ENCODE measurements at places on chromosomes 3 and 15. TPM values are rescaled to one million over a fixed set of nuclear protein-coding genes. Genes with fewer than 3 reads are reported as not detected.

DNA sequence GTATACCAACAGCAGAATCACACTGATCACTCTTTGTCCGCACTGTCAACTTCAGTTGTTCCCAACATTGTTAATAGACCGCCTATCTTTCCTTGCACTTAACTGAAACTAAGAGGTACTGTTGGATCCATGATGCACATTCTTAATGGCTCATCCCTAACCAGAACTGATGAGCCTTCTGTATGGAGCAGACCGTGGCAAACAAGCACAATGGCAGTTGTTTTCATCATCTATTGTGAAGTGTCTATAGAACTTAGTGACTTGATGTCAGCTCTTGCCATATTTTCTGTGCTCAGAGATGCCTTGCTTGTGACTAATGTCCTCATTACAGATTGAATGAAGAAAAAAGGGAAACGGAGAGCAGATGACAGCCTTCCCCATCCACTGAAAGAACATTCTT is 347.4 kb downstream of the NLGN1 start:
- DNase-seq: no peak

DNA sequence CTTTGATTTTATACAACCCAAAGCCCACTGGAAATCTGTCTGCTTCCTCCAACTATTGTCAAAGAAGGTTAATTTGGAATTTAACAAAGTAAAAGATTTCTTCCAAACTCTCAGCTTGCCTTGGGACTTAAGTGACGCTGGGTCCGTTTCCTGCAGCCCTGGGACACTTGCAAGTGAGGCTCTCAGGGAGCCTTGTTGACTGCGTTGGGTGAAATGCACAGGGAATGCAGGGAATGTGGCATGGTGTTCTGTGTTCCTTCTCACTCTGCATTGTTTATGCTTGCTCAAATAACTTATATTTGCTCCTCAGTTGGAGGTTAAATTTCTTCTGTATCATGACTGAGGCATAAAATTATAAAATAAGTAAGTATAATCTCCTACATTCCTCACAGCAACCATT is 60.9 kb upstream of the TJP1 start:
- no peak for DNase-seq

DNA sequence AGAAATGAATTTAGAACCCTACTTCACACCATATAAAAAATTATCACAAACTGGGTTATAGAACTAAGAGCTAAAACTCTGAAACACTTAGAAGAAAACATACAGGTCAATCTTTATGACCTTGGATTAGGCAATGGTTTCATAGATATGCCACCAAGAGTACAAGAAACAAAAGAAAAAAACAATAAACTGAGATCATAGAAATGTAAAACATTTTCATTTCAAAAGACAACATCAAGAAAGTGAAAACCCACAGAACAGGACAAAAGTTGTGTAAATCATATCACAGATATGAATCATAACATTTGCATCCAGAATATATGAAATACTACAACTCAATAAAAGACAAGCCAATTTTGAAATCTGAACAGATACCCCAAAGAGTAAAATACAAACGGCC is 72.4 kb downstream of the TBL1XR1 start:
- no peak for DNase-seq

DNA sequence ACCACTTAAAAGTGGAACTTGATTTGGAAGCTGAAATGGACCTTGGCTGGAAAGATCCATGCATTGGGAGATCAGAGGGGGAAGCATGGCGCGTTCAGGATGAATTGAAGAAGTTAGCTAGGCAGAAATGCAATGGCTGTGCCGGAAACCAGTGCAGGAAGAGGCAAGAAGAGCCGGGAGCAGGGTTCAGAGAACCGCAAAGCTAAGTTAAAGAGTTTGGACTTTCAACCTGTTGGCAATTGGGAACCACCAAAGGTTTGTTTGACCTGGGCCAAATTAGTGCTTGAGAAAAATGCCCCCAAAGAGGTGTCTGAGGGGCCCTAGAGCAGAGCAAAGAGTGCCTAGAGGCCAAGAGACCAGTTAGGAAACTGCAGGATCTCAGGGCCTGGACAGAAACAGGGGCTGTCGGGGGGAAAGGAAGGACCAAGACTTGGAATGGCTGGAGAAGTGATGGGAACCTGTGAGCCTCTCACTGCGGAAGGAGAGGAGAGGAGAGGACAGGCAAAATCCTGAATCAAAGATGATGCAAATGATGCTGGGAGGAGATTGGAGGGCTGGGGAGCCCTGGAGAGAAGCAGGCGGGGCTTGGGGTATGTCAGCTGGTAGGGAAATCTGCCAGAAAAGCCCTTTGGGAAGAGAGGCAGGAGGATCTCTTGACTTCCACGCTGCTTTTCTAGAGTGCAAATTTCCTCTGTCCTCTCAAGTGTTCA is 49.3 kb downstream of the FAM174B start:
- no peak for DNase-seq

DNA sequence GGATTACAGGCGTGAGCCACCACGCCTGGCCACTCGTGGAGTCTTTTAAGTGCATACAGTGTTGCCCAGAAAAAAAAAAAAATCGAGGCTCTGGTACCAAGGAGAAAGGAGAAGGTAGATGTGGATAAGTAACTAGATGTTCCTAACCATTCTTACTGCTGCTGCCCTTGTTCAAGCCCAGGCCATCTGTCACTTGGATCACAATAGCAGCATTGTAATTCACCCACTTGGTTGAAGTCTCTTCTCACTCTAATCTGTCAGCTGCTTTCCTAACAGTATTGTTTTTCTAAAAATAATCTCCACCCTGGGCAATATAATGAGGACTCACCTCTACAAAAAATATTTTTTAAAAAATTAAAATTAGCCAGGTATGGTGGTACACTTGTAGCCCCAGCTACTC is 58.0 kb upstream of the CRTC3 start:
- no peak for DNase-seq

DNA sequence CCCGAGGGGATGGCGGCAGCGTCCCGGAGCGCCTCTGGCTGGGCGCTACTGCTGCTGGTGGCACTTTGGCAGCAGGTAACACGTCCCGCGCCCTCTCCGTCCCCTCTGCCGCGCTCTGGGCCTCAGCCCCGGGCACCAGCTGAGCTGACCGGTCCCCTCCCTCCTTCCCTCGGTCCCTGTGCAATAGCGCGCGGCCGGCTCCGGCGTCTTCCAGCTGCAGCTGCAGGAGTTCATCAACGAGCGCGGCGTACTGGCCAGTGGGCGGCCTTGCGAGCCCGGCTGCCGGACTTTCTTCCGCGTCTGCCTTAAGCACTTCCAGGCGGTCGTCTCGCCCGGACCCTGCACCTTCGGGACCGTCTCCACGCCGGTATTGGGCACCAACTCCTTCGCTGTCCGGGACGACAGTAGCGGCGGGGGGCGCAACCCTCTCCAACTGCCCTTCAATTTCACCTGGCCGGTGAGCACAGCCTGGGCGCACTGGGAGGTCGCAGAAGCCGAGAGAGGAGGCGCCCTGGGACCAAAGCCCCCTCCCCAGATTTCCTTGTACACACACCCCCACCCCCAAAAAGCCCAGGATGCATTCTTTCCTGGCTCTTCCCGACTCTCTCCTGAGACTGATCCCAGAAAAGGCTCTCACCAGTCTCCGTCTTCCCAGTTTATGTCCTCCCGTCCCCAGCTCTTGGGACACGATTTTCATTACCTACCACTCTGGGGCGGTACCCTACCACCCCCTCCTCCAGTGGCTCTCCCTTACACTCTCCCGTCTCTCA is 705 bp downstream of the DLL4 start:
- no peak for DNase-seq

The BCL6 gene
- total RNA-seq: 4.6 TPM

The P2RY13 gene
- total RNA-seq: not detected

The PML gene
- 61.1 TPM for total RNA-seq

The UBA7 gene
- 19.7 TPM for total RNA-seq

The C3orf20 gene
- not detected for total RNA-seq

The RAD51 gene
- 15.7 TPM for total RNA-seq
